Stimulated activated CD4-positive, alpha-beta T cell treated with anti-CD3 and anti-CD28 coated beads, Interleukin-12 subunit alpha, Interleukin-12 subunit beta, amount 100 ng/mL, for 24 hours (primary cell): ENCODE measurements at places on chromosomes 7 and 10.

GRCh38 chr7:49775065-49775948 lies 1.9 kb downstream of the VWC2 start:
- no peak for DNase-seq

DNA sequence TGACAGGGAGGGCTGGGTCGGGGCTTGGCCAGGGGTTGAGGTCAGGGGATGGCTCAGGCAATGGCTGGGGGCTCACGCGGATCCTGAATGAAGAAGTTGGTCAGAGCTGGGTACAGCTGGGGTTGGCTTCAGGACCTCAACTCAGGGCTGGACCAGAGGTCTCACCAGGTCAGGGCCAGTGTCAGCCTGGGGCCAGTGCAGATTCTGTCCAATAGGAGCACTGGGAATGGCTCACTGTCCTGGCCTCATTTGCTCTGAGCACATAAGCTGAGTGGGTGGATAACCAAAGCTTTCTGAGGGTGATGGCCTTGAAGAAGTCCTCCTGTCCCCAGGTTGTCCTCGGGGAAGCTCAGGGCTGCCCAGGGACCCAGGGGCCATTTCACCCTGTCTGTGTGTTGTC lies 54.9 kb upstream of the PCBD1 start:
- DNase-seq, result no peak

DNA sequence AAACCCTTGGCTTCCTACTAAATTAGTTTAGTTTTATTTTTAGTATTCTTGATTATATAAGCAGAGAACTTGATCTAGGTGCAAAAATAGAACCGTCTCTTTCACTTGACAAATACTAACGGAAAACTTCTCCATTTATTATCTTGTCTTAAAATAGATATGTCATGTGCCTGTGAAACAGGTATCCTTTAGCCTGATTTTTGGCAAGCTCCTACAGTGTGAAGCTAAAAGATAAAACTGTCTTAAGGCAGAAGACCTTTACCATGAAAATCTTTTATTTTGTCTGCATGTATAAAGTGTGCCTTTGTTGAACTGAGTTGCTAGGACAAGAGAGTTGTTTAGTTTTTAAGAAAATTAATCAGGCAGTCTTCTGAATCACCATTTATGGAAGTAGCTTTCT lies 90.6 kb downstream of the CYP51A1 start:
- no peak for DNase-seq

GRCh38 chr7:128407751-128408708 lies 1.8 kb downstream of the IMPDH1 start:
- DNase-seq, result no peak

GRCh38 chr7:6379886-6380285 lies 67.9 kb downstream of the DAGLB start:
- no peak for DNase-seq

GRCh38 chr7:13276977-13277376 lies 589.5 kb downstream of the ARL4A start:
- DNase-seq, result no peak

- no peak for DNase-seq
These were observed 724.8 kb downstream of the INHBA start for GRCh38 chr7:40978047-40978446.

DNA sequence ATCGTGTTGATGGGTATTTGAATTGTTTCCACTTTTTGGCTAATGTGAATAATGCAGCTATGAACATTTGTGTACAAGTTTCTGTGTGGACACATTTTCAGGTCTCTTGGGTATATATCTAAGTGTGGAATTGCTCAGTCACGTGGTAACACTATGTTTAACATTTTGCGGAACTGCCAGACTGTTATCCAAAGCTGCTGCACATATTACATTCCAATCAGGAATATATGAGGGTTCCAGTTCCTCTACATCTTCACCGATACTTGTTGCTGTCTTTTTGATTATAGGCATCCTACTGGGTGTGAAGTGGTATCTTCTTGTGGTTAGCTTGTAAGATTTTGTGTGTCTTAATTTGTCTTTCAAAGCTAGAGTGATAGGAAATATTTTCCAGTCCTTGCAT lies 6.8 kb downstream of the PTPN12 start:
- DNase-seq, result no peak

GRCh38 chr7:15703732-15704131 lies 17.2 kb upstream of the MEOX2 start:
- DNase-seq, result no peak

DNA sequence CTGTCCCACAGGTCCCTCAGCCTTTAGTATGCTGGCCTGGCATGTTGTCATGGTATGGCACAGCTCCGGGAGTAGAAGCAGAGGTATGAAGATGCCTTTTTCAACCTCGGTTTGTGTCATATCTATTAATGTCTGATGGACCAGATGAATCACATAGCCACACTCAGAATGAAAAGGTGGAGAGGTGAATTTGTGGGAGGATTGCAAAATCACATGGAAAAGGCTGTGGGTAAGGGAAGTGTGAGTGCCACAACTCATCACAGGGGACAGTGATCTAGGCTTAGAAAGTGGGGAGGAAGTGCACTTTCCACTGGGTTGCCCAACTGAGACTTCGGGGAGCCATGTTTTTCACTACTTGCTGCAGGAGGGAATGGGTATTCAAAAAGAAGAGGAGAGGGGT lies 190.7 kb downstream of the WDR11 start:
- DNase-seq, result no peak
